ENCODE measurements at places on chromosomes 11 and 22.

DNA sequence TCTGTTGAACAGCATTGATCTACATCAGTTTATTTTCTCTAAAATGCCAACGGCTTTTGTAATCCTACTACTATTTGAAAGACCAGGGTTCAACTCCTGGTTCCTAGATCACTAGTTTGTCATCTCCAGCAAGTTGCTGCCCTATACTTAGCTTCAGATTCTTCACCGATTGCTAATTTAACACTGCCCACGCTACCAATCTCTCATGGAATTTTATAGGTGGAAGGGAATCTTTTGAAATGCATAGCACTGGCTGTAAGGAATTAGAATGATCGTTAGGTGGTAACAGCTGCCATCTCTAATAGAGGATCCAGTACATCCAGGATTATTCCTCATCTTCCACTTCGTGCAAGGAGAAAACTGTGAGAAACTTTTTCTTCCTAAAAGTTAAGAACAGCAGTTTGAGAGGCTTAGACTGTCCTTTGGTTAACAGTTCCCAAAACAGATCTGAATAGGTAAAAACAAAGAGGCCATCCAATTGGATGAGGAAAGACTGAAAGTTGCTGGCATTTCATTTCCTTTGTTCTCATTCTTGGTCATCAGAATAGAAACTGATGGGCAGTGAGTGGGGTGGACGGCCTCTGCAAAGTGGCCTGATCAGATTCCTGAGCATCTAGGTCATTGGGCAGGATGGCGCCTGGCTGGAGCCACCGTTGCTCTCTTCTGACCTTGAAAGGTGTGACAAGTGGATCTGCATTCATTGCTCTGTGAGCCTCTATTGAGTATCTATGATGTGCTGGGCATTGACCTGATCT lies 236.3 kb upstream of the SORL1-AS1 start:
- DNase-seq: no peak

GRCh38 chr11:45180179-45180847 lies 33.9 kb downstream of the PRDM11 start:
- no peak for DNase-seq

GRCh38 chr11:33652431-33652830 lies 48.2 kb downstream of the C11orf91 start:
- DNase-seq: no peak

GRCh38 chr22:23526596-23527316 lies 53.3 kb downstream of the IGLL1 start:
- DNase-seq: no peak

Measured in kidney epithelial cell (primary cell).